NCI-H1092 treated with DMSO at 0.1 percent for 48 hours (cell line): ENCODE measurements at places on chromosomes 12 and 14.

- DNase-seq = no peak
Observed at GRCh38 chr12:99053616-99054362, 408.7 kb downstream of the APAF1 start.

GRCh38 chr12:84361651-84362551, 550.7 kb downstream of the SLC6A15 start:
- DNase-seq = no peak

DNA sequence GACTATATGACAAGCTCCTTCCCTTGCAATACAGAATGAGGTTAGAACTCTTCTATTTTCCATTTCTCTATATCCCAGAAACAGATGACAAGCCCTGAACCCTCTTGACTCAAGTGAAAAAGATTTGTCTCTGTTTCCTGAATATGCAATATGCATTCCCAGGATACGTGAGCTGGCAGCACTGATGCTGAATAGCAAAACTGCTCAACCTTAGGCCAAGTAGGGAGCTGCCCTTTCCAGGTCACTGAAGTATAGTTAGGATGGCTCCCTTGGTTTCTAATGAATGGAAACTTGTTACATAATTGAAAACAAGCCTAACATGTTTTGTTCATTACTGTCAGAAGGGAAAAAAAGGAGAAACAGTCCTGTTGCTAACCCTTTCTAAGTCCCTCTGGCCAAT, 47.9 kb upstream of the PLEKHG7 start:
- no peak for DNase-seq

- no peak for DNase-seq
Observed at GRCh38 chr12:122318607-122319605, 52.6 kb upstream of the VPS33A start.

DNA sequence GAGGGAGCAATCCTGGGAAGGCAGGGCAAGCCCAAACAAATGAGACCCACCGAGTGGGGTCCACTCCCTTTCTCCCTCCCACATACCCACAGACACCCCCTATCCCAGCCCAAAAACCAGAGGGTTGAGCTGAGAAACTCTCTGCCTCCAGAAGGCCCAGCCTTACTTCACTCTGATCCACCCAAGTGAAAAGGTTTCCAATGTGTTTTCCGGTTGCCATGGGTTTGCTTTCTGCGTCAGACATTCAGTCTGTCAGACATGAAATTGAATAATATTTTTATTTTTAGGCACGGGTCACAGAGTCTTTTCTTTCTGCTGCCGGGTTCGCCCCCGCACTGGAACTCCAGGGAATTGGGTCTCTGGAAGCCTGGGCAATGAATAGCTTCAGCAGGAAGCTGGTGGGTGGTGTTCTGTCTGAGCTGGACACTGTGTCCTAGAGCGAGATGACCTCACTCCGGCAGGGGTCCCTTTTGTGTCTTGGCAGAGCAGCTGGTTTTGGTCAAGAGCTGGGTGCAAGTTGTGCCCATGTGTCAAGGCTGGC, 69.8 kb upstream of the CLMN start:
- no peak for DNase-seq

DNA sequence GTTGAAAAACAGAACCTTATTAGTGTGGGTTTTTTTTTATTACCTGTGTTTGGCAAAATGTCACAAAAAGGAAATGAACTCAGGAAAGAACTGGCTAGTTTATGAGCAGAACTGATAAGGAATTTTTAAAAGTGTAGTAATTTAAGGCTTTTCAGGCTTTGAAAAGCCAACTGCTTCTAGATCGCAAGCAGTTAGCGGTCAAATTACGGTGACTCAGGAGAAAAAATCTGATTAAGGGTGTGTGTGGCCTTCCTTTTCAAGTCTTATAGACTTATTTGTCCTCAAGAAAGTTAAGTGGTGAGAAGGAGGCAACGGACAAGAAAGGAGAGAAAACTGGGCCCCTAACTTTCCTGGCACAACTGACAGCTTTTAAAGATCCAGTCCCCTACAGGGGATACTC, 33.4 kb downstream of the PDZRN4 start:
- DNase-seq = no peak

DNA sequence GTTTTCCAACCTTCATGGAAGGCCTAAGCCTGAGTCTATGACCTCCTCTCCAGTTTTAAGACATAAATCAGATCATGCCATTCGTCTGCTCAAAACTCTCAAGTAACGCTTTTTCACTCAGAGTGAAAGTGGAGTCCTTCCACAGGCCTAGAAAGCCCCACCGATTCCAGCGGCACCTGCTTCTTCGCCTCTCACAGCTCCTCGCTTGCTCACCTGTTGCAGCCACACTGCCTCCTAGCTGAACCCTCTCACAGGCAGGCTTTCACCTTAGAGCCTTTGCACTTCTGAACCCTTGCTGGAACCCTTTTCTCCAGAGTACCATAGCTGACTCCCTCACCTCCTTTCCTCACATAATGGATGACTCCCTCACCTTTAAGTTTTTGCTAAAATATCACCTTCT, 301.1 kb downstream of the ZFP36L1 start:
- DNase-seq = no peak

- DNase-seq = no peak
Observed at GRCh38 chr14:90547250-90547649, 150.4 kb downstream of the CALM1 start.
